ENCODE measurements at places on chromosomes 3 and 15.

DNA sequence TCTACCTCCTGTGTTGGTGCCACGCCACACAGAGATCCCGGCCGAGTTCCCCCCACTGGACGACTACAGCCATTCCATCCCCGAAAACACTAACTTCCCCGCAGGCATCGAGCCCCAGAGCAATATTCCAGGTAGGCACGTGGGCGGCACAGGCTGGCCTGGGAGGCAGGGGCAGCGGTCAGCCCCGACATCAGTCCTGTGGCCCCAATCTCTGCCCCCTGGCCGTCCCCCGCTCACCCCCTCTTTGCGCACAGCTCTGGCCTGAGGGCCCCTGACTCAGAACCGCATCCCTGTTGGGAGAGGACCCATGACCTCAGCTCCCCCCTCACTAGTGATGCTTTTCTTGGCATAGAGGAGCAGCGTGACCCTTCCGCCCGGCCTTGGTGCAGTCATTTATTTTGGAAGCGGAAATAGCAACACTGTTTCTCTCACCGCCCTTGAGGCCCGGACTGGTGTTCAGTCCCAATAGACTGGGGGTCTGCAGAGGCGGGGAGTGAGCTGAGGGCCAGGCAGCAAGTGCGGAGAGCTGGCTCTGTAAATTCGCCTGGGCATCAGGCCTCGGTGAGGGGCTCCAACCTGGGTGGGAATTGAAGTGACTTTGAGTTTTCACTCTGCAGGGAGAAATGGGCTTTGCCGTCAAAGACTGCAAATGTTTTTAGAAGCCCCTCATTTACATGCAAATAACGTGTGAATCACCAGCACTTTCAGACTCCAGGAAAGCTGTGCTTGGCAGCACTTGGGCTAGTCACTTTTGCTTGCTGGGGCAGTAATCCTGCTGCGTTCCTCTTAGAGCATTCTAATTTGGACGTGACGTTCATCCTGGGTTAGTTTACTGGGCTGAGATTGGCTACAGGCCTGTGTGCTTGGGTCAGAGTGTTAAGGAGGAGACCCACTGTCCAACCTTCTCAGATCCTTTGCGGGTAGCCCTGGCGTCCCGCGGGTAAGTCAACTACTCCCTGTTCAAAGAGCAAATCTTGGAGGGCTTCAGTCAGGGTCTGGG lies 88.9 kb downstream of the AAGAB start:
- DNase-seq = no peak

GRCh38 chr3:30607032-30607833 lies 832 bp downstream of the TGFBR2 start:
- DNase-seq = peak; percentile 72

- DNase-seq = peak; percentile 67
These were observed 4.0 kb downstream of the EPHB3 start for GRCh38 chr3:184565421-184566211.

DNA sequence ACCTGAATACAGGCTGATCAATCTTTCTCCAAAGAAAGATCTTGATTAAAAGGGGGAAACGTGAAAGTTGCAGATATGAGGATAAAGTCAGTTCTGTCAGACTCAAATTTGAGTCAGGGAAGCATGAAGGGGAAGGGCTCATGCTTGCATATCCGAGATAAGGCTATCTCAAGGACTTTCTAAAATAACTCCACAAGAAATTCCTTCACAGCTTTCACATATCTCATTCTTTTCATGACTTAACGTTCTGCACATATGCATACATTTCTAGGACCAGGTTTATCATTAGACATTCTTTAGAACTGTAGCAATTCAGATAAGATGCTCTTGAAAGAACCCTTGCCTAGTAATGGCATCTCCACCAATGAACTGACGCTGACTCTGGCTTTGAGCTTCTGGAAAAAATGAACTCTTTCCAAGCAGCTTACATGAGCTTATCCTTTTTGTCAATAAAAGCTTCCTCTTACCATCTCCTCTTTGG lies 15.9 kb downstream of the SH3GL3 start:
- DNase-seq = no peak

DNA sequence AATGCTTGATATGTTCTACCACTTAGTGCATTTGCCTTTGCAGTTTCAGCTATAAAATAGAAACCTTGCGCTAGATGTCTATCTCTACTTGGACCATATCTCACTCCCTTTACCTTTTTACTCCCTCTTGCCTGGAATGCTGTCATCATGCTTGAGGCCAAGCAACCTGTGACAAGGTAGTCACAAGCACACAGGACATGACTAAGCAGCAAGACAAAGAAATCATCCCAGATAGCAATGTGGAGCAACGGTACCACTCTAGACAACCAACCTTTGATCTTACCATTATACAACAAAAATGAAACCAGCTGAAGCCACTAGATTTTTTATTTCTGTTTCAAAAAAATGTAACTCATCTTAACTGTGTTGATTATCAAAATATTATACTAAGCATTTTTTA lies 50.5 kb upstream of the SPSB4 start:
- no peak for DNase-seq

GRCh38 chr3:39291903-39292329 lies 12.1 kb upstream of the CX3CR1 start:
- DNase-seq = peak; percentile 63

DNA sequence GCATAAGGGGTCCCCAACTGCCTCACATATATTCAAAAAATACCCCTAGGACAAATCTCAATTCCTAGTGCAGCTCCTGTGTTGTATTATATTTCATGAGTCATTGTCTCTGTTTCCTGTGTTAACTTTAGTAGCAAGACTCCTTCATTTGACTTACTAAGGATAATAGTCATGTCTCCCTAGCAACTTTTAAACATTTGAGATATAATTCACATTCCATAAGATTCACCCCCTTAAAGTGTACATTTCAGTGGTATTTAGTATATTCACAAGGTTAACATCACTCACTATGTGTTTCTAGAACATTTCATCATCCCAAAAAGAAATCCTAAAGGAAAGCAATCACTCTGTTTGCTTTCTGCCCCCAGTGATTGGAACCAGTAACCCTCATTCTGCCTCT lies 121.3 kb upstream of the WNT7A start:
- DNase-seq = no peak

- DNase-seq = no peak
These were observed 42.3 kb upstream of the ZNF280D start for GRCh38 chr15:56775641-56776040.

GRCh38 chr15:65210770-65211481 lies at the start of gene CILP:
TSS of gene CILP (minus strand) at chr15:65211473. CDS start at chr15:65209755, 1,718 bp downstream.
- DNase-seq = peak; percentile 32

Measured in muscle of back (tissue), 13 donors.